CD8-positive, alpha-beta memory T cell (primary cell): ENCODE measurements at places on chromosomes 11 and 22. TPM values are rescaled to one million over a fixed set of nuclear protein-coding genes. Genes with fewer than 3 reads are reported as not detected.

- DNase-seq, result no peak
These were observed 11.4 kb downstream of the SESN3 start for GRCh38 chr11:95219599-95219998.

- no peak for DNase-seq
These were observed 309.7 kb upstream of the MTNR1B start for GRCh38 chr11:92659793-92660192.

DNA sequence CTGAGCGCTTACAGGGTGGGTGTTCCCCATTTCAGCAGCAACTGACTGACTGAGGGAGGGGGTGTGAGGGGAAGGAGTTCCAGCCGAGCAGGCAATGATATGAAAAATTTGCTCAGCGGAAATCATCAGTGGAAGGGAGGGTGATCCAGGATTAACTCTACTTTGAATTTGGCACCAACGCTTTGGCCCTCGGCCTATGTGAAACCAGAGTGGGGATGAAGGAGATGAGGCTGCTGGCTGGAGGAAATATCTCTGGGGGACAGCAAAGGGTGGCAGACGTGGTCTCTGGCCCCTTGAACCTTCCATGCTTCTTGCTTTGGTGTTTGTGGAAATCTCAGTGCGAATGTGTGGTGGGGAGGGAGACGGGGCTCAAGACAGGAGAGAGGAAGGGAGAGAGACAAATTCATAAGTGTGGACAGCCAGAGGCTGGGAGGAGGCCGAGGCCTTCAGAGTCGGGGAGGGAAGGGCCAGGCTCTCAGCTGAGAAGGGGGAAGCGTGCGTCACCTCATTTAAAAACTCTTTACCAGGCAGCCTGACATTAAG lies 83.6 kb downstream of the FDX1 start:
- DNase-seq, result no peak

DNA sequence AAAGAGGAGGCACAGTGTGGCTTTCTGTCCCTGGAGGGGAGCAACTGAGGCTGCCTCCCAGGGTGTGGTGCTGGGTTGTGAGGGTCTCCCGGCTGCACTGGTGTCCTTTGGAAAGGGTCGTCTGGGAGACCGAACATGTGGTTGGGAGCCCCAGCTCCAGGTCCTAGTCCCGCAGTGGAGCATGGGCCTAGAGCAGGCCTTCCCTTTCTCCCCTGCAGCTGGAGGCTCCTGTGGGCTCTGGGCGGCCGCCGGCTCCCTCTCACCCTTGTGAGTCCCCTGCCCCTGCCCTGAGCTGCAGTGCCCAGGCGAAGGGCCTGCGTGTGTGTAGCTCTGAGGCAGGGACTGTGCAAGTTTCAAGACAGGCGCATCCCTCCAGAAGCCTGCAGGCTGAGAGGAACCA lies 1492.7 kb downstream of the BRD1 start:
- no peak for DNase-seq

DNA sequence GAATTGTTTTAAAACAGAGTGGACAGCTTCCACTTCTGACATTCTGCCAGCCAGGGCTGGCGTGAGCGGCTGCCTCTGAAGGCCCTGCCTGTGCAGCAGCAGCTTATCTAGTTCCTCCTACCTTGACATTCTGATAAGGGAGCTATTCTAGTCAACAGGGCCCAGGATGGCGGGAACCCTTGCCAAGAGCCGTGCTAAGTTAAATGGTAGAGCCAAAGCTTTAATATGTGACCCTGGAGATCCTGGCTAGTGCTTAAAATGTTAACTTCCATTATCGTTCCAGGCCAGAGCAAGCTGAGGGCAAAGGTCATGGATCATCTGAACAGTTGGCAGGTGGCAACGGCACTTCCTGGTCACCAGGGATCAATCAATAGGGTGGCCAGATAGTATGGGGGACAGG lies 3.5 kb downstream of the KCNJ5 start:
- no peak for DNase-seq

DNA sequence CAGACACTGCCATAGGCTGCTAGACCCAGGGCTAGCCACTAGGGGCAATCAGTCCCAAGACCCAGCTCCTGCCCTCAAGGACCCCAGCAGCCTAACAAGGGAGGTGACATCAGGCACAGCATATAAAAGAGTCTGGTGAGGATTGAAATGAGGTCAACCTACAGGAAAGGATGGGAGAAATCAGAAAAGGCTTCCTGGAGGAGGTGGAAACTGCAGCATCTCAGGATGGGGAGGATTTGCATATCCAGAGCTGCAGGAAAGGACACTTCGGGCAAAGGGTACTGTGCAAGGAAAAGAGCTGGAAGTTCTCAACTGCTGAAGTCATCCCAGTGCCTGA lies 2.9 kb upstream of the ARFGAP2 start:
- peak; percentile 39 for DNase-seq

DNA sequence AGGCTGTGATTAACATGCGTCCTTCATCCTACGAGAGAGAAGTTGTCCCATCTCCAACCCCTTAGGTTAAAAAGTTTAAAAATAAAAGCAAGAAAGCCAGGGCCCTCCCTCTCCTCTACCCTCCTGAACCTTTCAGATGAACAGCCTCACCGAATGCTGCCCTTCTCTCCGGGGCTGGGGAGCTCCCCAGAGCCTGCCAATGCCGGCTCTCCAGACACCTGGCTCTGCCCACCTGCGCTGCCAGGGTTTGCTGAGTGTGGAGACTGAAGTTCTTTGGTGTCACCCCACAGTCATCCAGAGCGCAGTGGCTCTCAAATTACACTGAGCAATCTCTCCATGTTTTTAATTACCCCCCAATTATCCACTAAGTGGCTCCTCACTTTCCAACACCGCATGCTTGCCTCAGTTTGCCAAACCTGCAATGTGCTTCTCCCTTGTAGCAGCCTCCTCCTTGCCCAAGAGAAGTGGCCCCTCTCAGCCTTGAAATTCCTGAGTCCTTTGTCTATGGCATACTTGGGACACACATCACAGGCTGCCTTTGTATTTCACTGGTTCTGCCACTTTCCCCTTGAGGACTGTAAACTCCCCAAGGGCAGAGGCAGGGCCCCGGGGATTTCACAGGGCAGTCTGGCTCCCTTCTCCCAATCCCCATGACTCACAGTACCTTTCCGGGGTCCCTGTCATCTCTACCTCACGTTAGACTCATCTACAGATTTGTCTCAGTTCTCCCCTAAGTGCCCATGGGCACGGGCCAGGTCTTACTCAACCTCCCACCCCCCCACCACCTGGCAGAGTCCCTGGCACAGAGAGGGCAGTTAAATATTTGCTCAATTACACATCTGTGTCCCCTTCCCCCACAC lies 2.0 kb downstream of the MYH9 start:
- peak; percentile 59 for DNase-seq

DNA sequence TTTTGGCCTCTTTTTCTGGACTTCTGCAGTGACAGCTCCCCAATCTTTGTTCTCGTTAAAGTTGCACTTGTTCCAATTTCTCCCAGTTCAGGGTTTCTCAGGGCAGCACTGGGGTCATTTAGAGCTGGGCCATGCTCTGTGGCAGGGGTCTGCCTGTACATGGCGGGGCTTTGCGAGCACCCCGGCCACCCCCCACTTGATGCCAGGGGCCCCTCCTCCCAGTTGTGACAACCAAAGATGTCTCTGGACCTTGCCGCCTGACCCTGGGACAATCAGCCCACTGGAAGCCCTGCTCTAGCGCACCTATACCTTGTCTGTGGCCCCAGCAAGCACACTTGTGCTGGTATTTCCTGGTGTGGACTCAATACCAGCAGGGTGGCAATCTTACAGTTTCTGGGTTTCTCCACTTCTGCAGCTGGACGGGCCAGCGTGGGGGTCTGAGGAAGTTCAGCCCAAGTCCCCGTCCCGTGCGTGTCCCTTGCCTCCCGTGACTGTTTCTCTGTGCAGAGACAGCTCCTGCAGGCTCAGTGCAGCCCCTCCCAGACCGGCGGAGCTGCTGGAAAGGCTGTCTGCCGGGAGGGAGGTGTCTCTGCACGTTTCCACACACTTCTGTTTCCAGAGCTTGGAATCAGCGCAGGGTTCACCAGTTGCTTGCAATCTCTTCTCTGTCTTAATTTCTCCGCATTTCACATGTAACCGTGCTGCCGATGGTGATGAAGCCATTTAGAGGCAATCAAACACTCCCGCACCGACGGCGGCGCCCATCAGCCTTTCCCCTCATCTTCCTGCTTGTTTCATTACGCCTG lies 1328.9 kb downstream of the BRD1 start:
- no peak for DNase-seq

GRCh38 chr11:110524238-110524637 lies 94.5 kb downstream of the FDX1 start:
- no peak for DNase-seq

DNA sequence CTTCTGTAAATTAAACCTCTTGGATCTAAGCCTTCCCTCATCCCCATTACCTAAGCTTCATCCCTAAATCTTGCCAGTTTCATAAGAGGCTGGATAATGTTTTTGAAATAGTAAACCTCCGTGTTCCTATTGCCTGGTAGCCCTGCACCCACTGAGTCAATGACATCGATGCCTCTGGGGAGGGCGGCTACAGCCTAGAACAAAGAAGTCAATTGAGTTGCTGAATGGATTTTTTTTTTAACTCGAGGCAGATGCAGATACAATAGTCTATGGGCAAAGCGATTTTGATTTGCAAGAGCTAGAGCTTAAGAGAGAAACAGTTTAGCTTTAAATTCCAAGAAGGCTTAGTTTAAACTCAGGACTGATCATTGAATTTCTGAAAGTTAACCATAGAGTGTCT lies 121.3 kb downstream of the NECTIN1 start:
- DNase-seq, result no peak

- DNase-seq, result no peak
These were observed 149.7 kb downstream of the LRRC4C start for GRCh38 chr11:41309716-41310115.

TNNT3 gene
- 1.6 TPM for total RNA-seq

ZW10 gene
- 21.3 TPM for total RNA-seq
